Activated CD4-positive, alpha-beta T cell treated with anti-CD3 and anti-CD28 coated beads, Interleukin-2, amount 10 ng/mL, durations not matched to agents 7 days and 5 days (primary cell): ENCODE measurements at places on chromosomes 3 and 15. TPM values are rescaled to one million over a fixed set of nuclear protein-coding genes. Genes with fewer than 3 reads are reported as not detected.

Gene MAP3K13
- 10.2 TPM for total RNA-seq

Gene TPRG1
- total RNA-seq: 1.2 TPM

Gene CTXND1
- total RNA-seq: not detected

Gene STARD9
- total RNA-seq: 11.6 TPM

Gene PSTPIP1
- 176 TPM for total RNA-seq

Gene ETFA
- 81.6 TPM for total RNA-seq

DNA sequence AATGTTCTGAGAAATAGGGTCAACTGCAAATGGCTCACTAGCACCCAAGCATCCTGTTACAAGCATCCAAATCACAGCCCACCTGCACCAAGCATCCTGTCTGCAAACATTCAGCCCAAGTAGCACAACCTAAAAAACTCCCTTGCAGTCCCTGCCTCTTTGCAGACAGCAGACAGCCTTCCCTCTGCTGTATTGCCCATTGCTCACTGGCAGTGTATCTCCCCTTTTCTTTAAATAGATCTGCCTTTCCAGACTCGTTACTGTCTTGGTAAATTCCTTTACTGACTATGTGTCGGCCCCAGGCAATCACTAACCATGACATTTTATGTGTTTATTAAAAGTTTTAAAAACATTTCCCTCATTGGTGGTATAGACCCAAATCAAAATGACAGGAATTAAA, 155.4 kb downstream of the ADAMTSL3 start:
- H3K27ac ChIP-seq: no peak overlapping the region
- no peaks in the 10 kb centered on the region for H3K4me1 ChIP-seq
- no peaks in the 10 kb centered on the region for H3K36me3 ChIP-seq
- no peaks in the 10 kb centered on the region for H3K27me3 ChIP-seq
- no peak for DNase-seq
- H3K4me3 ChIP-seq: no peak overlapping the region

GRCh38 chr15:82298520-82298919, 35.9 kb downstream of the SAXO2 start:
- DNase-seq: peak; percentile 74
- H3K27me3 ChIP-seq: no peaks in the 10 kb centered on the region
- peaks cover 26% of the 10 kb centered on the region for H3K4me1 ChIP-seq
- H3K36me3 ChIP-seq: no peaks in the 10 kb centered on the region
- H3K4me3 ChIP-seq: no peak overlapping the region

DNA sequence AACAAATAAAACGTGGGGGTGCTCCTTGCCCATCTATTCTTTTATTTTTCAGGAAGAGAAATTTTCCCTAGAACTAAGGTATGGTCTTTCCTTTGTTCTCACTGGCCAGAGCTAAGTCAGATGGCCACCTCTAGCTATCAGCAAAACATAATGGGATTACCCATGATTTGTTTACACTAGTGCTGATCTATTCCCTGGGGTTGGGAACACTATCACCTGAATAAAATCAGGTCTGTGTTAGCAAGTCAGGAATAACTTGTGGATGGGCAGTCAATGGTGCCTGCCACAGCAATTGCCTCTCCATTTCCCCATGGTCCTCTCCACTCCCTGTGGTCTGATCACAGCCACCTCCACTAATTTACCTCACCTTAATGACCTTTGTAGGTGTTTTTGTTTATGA, 181.7 kb upstream of the CADPS start:
- no peaks in the 10 kb centered on the region for H3K27me3 ChIP-seq
- no peak overlapping the region for H3K27ac ChIP-seq
- H3K36me3 ChIP-seq: no peaks in the 10 kb centered on the region

- H3K27ac ChIP-seq: no peak overlapping the region
- no peak overlapping the region for H3K4me3 ChIP-seq
- H3K4me1 ChIP-seq: no peaks in the 10 kb centered on the region
- peaks cover 14% of the 10 kb centered on the region for H3K27me3 ChIP-seq
- no peaks in the 10 kb centered on the region for H3K36me3 ChIP-seq
Measured at GRCh38 chr3:57036952-57037351, 23.5 kb upstream of the SPATA12 start.

GRCh38 chr3:129481766-129482332, 41.8 kb downstream of the IFT122 start:
- peaks cover 12% of the 10 kb centered on the region for H3K4me1 ChIP-seq
- H3K27me3 ChIP-seq: no peaks in the 10 kb centered on the region
- H3K4me3 ChIP-seq: no peak overlapping the region
- peak; percentile 49 for DNase-seq
- H3K27ac ChIP-seq: peak overlapping the region; percentile 87

DNA sequence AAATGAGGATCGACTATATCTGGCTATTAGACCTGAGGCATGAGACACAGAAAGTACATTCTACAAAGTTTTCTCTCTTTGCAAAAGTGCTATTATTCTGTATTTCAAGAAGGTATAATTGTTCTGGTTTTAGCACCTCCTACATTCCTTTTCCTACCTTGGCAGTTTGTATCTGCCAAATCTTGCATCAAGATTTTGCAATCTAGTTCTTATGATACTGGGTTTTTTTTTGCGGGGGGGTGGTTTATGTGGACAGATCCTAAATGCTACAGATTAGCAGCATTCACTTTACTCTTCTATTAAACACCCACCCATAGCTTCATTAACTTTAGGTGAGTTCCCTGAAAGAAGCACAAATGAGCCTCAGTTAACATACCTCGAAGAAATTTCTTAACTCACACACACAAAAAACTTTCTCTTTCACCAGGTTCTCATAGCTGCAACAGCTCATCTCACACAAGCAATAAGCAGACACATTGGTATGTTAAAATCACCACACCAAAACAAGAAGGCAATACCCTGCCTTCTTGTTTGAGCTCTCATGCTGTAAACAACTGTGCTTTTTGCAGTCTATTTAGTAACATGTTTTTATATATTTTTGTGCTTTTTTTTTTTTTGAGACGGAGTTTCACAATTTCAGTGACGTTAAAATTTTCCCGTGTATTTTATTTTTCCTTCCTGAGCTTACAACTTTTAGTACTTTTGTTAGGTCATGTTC, 73.0 kb upstream of the VGLL4 start:
- no peak overlapping the region for H3K27ac ChIP-seq
- DNase-seq: no peak
- no peak overlapping the region for H3K4me3 ChIP-seq

GRCh38 chr3:153096731-153097131, 65.3 kb upstream of the RAP2B start:
- no peak overlapping the region for H3K27ac ChIP-seq
- no peak overlapping the region for H3K4me3 ChIP-seq
- DNase-seq: no peak
- no peaks in the 10 kb centered on the region for H3K27me3 ChIP-seq

DNA sequence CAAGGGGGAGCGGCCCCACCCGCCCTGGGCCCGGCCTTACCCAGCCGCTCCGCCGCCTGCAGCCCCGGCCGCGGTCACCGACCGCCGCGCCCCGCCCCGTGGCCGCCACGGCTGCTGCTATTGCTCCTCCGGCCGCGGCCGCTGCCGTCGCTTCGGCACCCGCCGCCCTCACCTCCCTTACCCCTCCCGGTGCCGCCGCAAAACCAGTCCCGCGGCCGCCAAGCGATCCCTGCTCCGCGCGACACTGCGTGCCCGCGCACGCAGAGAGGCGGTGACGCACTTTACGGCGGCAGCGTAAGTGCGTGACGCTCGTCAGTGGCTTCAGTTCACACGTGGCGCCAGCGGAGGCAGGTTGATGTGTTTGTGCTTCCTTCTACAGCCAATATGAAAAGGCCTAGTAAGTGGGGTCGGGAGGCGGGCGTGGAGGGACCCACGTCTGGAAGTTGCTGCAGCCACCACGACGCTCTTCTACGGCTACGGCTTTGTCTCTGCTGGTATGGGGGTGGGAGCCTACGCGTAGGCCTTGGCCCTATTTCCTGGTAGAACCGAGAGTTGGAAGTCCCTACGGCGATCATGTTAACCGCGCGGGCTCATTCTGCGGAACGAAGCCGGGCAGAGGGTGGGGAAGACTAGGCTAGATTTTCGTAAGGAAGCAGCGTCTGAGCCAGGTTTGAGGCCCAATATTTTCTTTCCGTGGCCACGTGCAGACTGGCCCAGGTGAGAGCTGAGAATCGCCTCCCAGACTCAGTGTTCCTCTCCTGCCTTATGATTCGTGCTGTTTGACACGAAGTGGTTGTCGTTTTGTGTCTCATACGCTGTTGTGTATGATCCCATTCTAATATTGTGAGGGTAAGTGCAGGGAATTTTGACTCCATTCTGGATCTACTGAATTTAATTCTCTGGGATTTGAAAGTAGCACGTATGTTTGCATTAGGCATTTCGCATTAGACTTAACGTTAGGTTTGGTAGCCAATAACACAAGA, at the start of the genes GNL3 and PBRM1:
Gene GNL3, plus strand, starts transcription at position 324 of the 983 bp plus-strand sequence. Its CDS starts 61 bp downstream, at position 385.
Gene PBRM1, minus strand, starts transcription at position 205 of the 983 bp plus-strand sequence.
- no peaks in the 10 kb centered on the region for H3K27me3 ChIP-seq
- DNase-seq: peak; percentile 94
- H3K4me1 ChIP-seq: peaks cover 63% of the 10 kb centered on the region
- peaks cover 63% of the 10 kb centered on the region for H3K36me3 ChIP-seq
- peak within 1 kb of the TSS; percentile 99 for H3K4me3 ChIP-seq

- DNase-seq: no peak
- H3K4me1 ChIP-seq: no peaks in the 10 kb centered on the region
- H3K4me3 ChIP-seq: no peak overlapping the region
- no peak overlapping the region for H3K27ac ChIP-seq
- peaks cover 40% of the 10 kb centered on the region for H3K27me3 ChIP-seq
Measured at GRCh38 chr15:32124726-32125125, 94.4 kb downstream of the CHRNA7 start.

GRCh38 chr3:122626515-122627180, 49.2 kb downstream of the PARP15 start:
- no peak overlapping the region for H3K27ac ChIP-seq
- H3K4me1 ChIP-seq: peaks cover 3% of the 10 kb centered on the region
- no peak overlapping the region for H3K4me3 ChIP-seq
- H3K27me3 ChIP-seq: no peaks in the 10 kb centered on the region
- DNase-seq: no peak
- peaks cover 49% of the 10 kb centered on the region for H3K36me3 ChIP-seq

- no peak overlapping the region for H3K4me3 ChIP-seq
- no peaks in the 10 kb centered on the region for H3K4me1 ChIP-seq
- H3K27me3 ChIP-seq: peaks cover 12% of the 10 kb centered on the region
- no peak for DNase-seq
Measured at GRCh38 chr3:65596571-65597225, 442.0 kb downstream of the MAGI1 start.

DNA sequence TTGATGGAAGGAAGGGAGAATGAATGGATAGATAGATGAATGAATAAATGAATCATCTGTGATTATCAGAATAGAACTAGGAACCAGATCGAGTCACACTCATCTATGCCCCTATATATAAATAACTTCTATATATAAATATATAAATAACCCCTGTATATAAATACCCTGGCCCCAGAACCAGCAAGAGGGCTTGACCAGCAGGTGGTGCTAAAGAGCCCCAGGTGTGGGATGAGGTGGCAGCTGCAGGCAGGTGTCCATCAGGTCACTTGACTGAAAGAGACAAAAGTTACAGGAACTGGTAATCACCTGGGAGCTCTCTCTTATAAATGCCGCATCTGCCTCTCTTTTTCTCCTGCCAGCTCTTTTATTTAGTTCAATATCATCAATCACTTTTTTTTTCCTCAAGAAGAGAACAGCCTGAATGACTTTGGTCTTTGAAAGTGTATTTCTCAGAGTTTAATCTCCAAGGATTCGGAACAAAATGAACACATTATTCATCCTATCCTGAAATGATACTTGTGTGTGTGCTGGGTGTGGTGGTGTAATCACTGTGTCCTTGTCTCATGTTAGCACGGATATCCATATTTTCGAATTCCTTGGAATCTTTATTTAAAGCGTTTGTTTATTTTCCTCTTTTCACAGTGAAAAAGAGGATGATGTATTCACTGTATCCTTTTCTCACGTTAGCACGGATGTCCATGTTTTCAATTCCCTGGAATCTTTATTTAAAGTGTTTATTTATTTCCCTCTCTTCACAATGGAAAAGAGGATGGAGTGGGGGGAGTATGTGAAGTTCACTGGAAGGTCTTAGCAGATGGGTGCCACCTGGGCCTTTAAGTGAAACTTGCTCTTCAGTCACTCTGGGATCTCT, 35.4 kb upstream of the ATG7 start:
- H3K4me3 ChIP-seq: no peak overlapping the region
- H3K27ac ChIP-seq: no peak overlapping the region
- peaks cover 14% of the 10 kb centered on the region for H3K4me1 ChIP-seq

GRCh38 chr3:43132870-43133636, 27.2 kb upstream of the POMGNT2 start:
- no peaks in the 10 kb centered on the region for H3K36me3 ChIP-seq
- H3K27ac ChIP-seq: no peak overlapping the region
- peaks cover 4% of the 10 kb centered on the region for H3K27me3 ChIP-seq
- no peaks in the 10 kb centered on the region for H3K4me1 ChIP-seq

DNA sequence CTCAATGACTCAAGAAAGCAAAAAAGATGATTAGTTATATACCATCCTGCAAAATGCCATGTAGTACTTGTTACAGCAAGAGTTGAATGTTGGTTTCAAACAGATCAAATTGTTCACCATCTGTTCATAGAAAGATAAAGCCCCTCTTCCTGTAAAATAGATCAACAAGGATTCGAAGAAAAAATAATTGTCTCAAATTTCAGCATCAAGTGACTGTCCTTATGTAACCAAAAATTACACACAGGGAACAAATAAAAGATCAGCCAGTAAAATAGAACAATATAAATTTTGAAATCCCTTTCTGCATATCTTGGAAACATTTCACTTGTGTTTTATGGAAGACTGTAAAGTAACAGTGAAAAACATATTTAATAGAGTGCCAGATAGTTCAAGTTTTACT, 165.1 kb upstream of the STAC start:
- H3K27me3 ChIP-seq: no peaks in the 10 kb centered on the region
- no peaks in the 10 kb centered on the region for H3K4me1 ChIP-seq
- H3K4me3 ChIP-seq: no peak overlapping the region
- no peak for DNase-seq
- H3K36me3 ChIP-seq: no peaks in the 10 kb centered on the region

GRCh38 chr15:69533522-69533921, 80.9 kb downstream of the RPLP1 start:
- no peak overlapping the region for H3K27ac ChIP-seq
- no peaks in the 10 kb centered on the region for H3K4me1 ChIP-seq
- peaks cover 6% of the 10 kb centered on the region for H3K27me3 ChIP-seq
- DNase-seq: no peak
- H3K36me3 ChIP-seq: no peaks in the 10 kb centered on the region

GRCh38 chr3:108472001-108472591, 38.3 kb downstream of the MYH15 start:
- no peak overlapping the region for H3K27ac ChIP-seq
- peaks cover 9% of the 10 kb centered on the region for H3K27me3 ChIP-seq
- no peak overlapping the region for H3K4me3 ChIP-seq
- H3K4me1 ChIP-seq: no peaks in the 10 kb centered on the region
- no peak for DNase-seq

DNA sequence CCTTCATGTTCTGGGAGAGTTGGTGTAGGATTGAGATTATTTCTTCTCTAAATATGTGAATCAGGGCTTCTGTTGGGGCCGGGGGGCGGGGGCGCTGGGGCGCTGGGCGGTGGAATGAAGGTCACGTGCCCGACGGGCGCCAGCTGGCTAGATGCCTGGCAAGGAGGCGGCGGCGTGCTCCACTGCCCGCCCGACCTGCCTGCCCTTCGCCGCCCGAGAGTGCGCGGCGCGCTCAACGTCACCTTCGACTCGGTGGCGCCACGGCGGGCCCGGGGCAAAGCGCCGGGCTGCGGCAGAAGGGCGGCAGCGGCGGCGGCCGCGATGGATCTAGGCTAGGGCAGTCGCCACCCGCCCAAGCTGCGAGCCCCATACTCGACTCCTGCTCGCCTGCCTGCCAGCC, 47.0 kb upstream of the LHFPL4 start:
- no peak overlapping the region for H3K27ac ChIP-seq
- peaks cover 2% of the 10 kb centered on the region for H3K4me1 ChIP-seq
- H3K27me3 ChIP-seq: peaks cover 28% of the 10 kb centered on the region
- no peaks in the 10 kb centered on the region for H3K36me3 ChIP-seq

GRCh38 chr15:65110676-65111292, 4.2 kb downstream of the UBAP1L start:
- DNase-seq: no peak
- no peak overlapping the region for H3K27ac ChIP-seq
- peaks cover 7% of the 10 kb centered on the region for H3K36me3 ChIP-seq
